NCI-H460 (cell line): ENCODE measurements at places on chromosomes 4 and X.

- DNase-seq = no peak
Observed at GRCh38 chr4:39682138-39682537, 15.8 kb upstream of the UBE2K start.

- no peak for DNase-seq
Observed at GRCh38 chr4:105277702-105278101, 131.0 kb downstream of the TET2 start.

- DNase-seq = no peak
Observed at GRCh38 chrX:42269186-42269585, 345.8 kb upstream of the CASK start.

DNA sequence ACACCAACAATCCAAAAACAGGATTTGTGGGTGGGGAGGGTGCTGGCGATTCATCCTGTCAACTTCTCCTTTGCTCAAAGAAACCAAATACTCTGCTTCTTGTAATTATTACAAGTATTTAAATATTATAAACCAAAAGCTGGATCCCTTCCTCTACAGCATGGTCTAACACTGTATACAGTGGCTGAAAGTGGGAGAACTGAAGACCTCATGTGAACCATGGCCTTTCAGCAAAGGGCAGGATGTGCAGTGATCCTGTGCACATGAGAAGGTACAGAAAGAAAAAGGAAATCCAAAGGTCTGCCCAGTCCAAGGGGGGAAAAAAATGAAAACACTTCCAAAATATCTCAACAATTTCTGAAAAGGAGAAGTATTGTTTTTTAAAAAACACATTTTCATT is 5.3 kb upstream of the CXorf38 start:
- no peak for DNase-seq
